ENCODE measurements at places on chromosomes 7 and 10.

DNA sequence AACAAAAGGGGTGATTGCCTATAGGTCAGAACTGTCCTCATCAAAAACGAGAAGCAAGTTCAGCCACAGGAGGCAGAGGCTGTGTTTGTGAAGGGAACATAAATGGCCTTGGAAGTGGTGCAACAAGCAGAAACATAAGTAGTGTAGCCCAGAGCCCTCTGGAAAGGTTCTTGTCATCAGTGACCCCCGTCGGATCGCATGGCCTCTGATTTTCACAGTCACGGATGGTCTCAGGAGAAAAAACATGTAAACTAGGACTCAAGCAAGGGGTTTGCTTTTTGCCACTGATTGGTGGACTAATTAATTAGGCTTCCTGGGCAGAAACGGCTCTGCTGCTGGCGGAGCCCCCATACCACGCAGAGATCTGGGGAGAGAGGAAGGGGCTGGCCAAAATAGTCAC, 496.5 kb upstream of the MKI67 start:
- no peak for DNase-seq

DNA sequence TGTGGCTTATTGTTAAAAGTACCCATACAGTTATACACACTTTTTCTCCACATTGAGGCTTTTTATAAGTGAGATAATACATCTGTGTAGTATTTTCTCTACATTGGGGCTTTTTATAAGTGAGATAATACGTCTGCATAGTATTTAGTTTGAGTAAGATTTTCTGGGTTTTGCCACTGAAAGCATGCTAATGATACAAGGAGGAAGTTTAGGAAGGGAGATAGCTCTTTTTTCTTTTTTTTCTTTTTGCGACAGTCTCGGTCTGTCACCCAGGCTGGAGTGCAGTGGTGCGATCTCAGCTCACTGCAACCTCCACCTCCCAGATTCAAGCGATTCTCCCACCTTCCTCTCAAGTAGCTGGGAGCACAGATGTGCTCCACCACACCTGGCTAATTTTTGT, 13.3 kb downstream of the FAM107B start:
- no peak for DNase-seq

- DNase-seq = no peak
Observed at GRCh38 chr10:15472008-15472407, 100.9 kb upstream of the FAM171A1 start.

GRCh38 chr10:78165172-78165571, 131.5 kb downstream of the RPS24 start:
- DNase-seq = no peak

Measured in activated CD4-positive, CD25-positive, alpha-beta regulatory T cell (primary cell).